ENCODE measurements at places on chromosomes 6 and 20.

DNA sequence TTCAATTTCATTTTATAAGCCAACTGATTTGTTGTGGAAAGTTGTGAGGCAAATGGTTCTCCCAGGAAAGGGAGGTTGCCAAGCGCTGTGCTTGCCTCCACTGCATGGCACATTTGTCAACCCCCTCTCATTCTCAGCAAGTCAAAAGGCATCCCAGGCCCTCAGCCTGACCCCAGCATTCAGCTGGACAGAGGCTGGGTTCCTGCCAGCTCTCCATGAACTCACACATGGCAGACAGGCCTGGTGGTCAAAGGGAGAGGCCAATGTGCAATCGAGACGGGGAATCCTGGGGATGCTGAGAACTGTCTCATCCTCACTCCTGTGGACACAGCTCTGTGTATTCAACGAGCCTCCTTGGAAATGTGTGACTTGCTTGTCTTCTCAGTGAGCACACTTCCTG lies 106.0 kb upstream of the CDH4 start:
- DNase-seq = no peak

DNA sequence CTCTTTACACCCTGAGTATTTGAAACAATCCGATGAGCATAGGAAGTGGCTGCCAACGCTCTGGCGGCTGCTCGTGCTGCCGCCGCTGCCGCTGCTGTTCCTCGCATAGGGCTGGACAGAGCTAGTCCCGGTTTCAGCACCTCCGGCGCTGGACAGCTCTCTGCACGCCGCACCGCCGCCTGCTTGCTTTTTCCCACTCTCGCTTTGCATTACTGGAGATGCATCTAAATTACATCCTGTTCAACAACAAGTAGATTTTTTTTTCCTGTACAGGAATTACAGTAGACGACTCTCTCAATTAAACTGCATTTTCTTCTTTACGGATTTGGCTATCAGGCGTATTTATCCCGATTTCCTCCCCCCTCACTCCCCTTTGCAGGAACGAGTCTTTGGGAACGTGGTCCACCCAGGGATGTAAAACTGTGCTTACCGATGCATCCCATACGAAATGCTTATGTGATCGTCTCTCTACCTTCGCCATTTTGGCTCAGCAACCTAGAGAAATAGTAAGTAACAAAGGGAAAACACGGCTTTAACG lies 563.8 kb downstream of the LMBRD1 start:
- peak; percentile 59 for DNase-seq

DNA sequence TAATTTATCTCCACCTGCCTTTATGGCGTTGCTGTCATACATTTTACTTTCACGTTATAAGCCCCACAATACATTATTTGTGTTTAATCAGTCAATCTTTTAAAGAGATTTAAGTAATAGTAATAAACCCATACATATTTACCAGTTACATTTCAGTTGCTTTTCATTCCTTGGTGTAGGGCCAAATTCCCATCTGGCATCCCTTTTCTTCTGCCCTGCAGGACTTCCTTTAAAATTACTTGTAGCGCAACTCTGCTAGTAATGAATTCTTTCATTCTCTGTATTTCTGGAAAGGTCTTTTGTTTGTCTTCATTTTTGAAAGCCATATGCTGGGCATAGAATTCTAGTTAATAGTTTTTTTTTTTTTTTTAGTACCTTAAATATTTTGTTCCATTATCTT lies 24.9 kb downstream of the ZNF334 start:
- no peak for DNase-seq

- DNase-seq = no peak
Observed at GRCh38 chr6:1039191-1039590, 272.7 kb upstream of the FOXQ1 start.

- DNase-seq = no peak
Observed at GRCh38 chr6:141666187-141666586, 466.5 kb upstream of the GJE1 start.
